ENCODE measurements at places on chromosomes 11 and 22.

DNA sequence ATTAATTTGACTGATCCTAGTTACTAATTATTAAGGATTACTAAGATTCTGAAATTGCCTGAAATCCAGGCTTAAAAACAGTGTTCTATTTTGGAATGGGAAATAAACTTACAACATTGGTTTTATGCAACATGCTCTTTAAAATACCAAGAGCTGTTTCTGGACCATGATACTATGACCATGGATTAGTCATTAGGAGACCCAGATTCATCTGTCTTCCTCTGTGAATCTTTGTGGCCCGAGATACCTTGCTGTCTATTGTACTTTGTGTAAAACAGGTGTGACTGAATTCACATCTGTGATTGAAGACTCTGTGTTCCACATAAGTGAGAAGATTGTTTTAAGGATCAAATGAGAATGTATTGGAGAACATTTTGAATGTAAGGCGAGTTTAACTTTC is 98.8 kb downstream of the HSD17B12 start:
- no peak for DNase-seq

- no peak for DNase-seq
Measured at GRCh38 chr11:96155627-96156378, 187.2 kb downstream of the MAML2 start.

DNA sequence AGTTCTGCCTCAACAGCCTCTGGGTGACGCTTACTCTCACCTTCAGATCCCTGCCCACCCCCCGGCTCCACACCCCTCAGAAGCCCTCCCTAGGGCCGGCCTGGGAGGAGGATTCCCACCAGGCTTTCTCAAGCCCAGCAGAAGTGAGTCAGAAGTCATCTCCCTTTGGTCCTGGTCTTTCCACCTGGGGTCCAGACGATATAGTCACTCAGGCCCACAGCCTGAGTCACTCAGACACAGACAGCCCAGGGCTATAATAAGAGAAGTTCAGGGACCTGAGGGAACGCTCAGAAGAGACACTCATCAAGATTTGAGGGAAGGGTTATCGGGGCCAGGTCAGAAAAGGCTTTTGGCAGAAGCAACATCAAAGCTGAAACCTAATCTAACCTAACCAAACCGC is 127.1 kb downstream of the SPATA19 start:
- no peak for DNase-seq

GRCh38 chr11:126919147-126919823 is 81.3 kb downstream of the KIRREL3 start:
- DNase-seq: no peak

GRCh38 chr11:45881708-45882368 is 3.6 kb upstream of the MAPK8IP1 start:
- no peak for DNase-seq

- no peak for DNase-seq
Measured at GRCh38 chr22:40107851-40108378, 69.8 kb upstream of the TNRC6B start.

- no peak for DNase-seq
Measured at GRCh38 chr11:210803-211180, 3.3 kb downstream of the RIC8A start.

GRCh38 chr22:43133401-43133800 is 9.8 kb downstream of the MCAT start:
- DNase-seq: no peak

DNA sequence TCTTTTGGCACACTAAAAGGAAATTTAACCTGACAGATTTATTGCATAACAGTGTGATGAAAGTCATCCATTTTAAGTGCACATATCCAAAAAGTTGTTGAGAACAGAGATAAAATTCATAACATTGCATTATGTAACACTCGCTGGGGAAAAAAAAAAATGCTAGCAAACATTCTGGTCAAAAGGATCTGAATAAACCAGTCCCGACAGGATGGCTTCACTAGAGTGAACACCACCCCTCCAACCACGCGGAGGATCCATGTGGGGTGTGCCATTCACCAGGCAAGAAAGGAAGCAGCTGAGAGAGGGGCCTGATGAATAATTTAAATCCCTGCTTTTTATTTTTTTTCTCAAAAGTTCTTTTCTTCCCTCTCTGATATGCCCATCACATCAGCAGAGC is 258.7 kb downstream of the DCDC1 start:
- DNase-seq: no peak

- no peak for DNase-seq
Measured at GRCh38 chr11:94151903-94152677, 23.4 kb downstream of the PANX1 start.
